IMR-90 (cell line): ENCODE measurements at places on chromosomes 7 and 10. TPM values are rescaled to one million over a fixed set of nuclear protein-coding genes. Genes with fewer than 3 reads are reported as not detected.

The GNAT3 gene
- polyA plus RNA-seq = not detected in 2 replicates

The STK31 gene
- not detected in 2 replicates for polyA plus RNA-seq

The FEZF1 gene
- not detected in 2 replicates for polyA plus RNA-seq

The CARD11 gene
- polyA plus RNA-seq = 0.26 and 0.53 TPM in 2 replicates

The ELFN1 gene
- polyA plus RNA-seq = 5.2 and 7.8 TPM in 2 replicates

The SLC13A1 gene
- polyA plus RNA-seq = not detected in 2 replicates

GRCh38 chr7:148400101-148400500, 190.5 kb upstream of the C7orf33 start:
- no peak for DNase-seq

- DNase-seq = peak; percentile 46
These were observed 21.8 kb downstream of the STN1 start for GRCh38 chr10:103896225-103896624.

- DNase-seq = no peak
These were observed 258.6 kb upstream of the MKI67 start for GRCh38 chr10:128384831-128385230.

GRCh38 chr10:117768333-117769042, 225.9 kb downstream of the EMX2 start:
- DNase-seq = no peak

DNA sequence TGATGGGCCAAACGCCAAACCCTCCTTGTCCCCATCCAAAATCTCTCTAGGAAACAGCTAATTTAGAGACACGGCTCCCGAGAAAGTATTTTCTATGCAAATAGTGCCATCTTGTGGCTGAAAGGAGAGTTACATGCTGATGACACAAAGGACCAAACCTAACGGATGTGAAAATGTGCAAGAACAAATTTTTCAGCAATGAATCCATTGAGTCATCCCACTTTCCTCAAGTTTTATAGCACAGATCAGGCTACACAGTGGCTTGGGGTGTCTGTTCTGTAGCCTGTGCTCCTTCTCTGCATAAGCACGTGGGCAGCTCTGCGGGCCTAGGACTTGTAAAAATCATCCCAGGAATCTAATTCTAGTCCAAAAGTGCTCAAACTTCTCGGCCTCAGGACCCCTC, 154.8 kb upstream of the PRR15 start:
- DNase-seq = peak; percentile 63

GRCh38 chr7:25287291-25287690, 59.0 kb upstream of the NPVF start:
- no peak for DNase-seq

- DNase-seq = no peak
These were observed 5.6 kb upstream of the SCART1 start for GRCh38 chr10:133448120-133448519.

GRCh38 chr10:44752451-44753441, 158.4 kb upstream of the TMEM72 start:
- DNase-seq = peak; percentile 95

DNA sequence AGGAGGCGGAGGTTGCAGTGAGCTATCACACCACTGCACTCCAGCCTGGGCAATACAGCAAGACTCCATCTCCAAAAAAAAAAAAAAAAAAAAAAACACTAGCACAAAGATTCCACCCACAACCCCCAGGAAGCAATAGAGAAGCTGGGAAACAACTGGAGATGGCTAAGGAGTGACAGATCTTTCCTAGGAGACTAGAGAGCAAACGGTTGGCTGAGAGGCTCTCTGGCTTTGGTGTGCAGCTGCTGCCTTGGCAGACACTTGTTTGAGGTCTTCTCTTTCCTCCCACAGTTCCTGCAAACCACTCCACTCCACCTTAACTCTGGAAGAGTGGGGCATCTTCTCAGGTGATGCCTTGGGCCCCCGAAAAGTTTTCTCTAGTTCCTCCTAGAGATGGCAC, 78.5 kb upstream of the LANCL2 start:
- DNase-seq = no peak

GRCh38 chr7:155109121-155109520, 39.0 kb downstream of the HTR5A start:
- no peak for DNase-seq

DNA sequence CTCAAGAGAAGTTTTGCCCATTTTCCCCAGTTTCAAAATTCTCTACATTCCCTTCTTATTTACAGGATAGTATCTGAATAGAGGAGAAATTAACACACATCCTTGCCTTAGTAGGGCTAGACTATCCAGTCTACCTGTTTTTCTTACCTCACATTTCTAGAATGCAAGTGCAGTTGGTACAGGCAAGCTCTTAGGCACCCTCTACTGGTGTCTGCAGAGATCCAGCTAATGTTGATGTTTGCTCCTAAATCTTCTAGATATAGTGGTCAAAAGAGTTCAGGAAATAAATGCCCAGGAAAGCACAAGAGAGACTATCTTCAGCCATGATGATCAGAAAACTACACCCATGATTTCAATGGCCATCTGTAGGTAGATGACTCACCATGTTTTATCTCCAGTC, 205.3 kb downstream of the HTR7 start:
- peak; percentile 20 for DNase-seq

GRCh38 chr7:107173691-107174406, 5.0 kb downstream of the HBP1 start:
- no peak for DNase-seq

GRCh38 chr7:101536232-101536631, 92.9 kb downstream of the MYL10 start:
- DNase-seq = no peak
